ENCODE measurements at places on chromosomes 13 and 19. TPM values are rescaled to one million over a fixed set of nuclear protein-coding genes. Genes with fewer than 3 reads are reported as not detected.

DNA sequence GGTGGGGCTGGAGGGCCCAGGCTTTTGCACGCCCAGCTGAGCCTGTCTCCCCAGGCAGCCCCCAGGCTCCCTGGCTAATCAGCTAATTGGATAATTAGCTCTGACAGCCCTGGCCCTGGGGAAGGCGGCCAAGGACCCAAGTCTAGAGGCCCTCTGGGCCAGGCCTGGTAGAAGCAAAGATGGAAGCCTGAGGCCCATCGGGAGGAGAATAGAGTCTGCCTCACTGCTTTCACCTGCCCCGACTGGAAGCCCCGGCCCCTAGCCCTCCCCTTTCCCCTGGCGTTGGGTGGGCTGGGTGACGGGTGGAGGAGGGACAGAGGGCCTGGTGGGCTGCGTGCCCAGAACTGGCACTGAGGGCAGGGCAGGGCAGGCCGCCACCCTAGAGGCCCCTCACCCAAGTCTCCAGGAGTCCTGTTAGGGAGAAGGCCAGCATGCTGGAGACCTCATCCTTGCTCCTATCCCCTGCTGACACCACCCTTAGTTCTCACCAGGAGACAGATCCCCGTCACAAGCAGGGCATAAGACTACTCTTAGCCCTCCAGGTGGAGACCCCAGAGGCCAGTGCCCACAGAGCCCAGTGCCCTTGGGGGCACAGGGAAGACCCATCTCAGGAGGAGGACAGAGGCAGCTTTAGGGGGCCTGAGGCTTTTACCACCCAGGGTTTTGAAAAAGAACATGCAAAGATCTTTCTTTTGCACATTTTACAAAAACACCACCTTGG, 12.0 kb downstream of the LYL1 start:
- no peak for DNase-seq
- H3K4me3 ChIP-seq = no peak overlapping the region
- H3K27me3 ChIP-seq = no peaks in the 10 kb centered on the region
- peak overlapping the region; percentile 21 for H3K27ac ChIP-seq
- H3K4me1 ChIP-seq = peaks cover 56% of the 10 kb centered on the region
- no peaks in the 10 kb centered on the region for H3K36me3 ChIP-seq

DNA sequence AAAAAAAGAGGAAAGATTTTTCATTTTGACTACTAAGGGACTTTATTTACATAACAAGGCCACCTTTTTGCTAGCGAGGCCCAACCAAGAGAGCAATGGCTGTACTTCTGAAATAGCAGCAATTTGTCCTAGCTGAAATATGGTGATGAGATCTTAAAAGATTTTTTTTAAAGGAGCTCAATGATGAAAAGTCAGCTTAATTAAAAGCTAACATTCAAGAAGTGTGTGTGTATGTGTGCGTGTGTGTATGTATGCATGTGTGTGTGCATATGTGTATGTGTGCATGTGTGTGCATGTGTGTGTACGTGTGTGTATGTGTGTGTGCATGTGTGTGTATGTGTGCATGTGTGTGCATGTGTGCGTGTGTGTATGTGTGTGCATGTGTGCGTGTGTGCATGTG, 24.6 kb upstream of the TM9SF2 start:
- no peak for DNase-seq
- H3K4me1 ChIP-seq = no peaks in the 10 kb centered on the region
- no peaks in the 10 kb centered on the region for H3K27me3 ChIP-seq
- H3K36me3 ChIP-seq = no peaks in the 10 kb centered on the region

- H3K4me1 ChIP-seq = no peaks in the 10 kb centered on the region
- peak overlapping the region; percentile 12 for H3K27ac ChIP-seq
- no peaks in the 10 kb centered on the region for H3K36me3 ChIP-seq
- no peaks in the 10 kb centered on the region for H3K27me3 ChIP-seq
- peak overlapping the region; percentile 52 for H3K4me3 ChIP-seq
Observed at GRCh38 chr13:37868691-37869505, 674 bp downstream of the TRPC4 start.

- H3K27me3 ChIP-seq = no peaks in the 10 kb centered on the region
- H3K4me1 ChIP-seq = no peaks in the 10 kb centered on the region
- no peak overlapping the region for H3K4me3 ChIP-seq
- no peak overlapping the region for H3K27ac ChIP-seq
Observed at GRCh38 chr13:27053210-27053884, 118.3 kb downstream of the USP12 start.

GRCh38 chr13:89628567-89628966, 1718.9 kb upstream of the MIR17HG start:
- H3K4me1 ChIP-seq = no peaks in the 10 kb centered on the region
- H3K27ac ChIP-seq = no peak overlapping the region
- DNase-seq = no peak
- H3K36me3 ChIP-seq = no peaks in the 10 kb centered on the region

RPL21 gene
- total RNA-seq = 500 TPM

DNA sequence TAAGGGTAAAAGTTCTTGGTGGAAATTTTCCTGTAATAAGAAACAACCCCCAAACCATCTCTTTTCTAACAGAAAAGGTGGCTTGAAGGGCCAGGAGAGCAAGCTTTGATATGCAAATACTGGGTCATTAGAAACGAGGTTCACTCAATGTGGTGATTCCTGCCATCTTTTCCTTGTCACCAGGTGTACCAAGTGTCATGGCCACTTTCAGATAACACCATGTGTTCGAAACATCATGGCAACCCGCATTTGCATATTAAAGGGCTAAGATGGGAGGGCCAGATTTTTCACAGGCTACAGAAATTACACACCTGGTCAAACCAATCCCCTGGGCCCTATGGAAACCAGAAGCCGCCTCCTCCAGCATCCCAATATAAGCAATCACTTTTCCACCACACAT, 15.3 kb downstream of the LGALS16 start:
- no peaks in the 10 kb centered on the region for H3K4me1 ChIP-seq
- H3K27me3 ChIP-seq = no peaks in the 10 kb centered on the region
- no peak for DNase-seq
- H3K4me3 ChIP-seq = no peak overlapping the region

DNA sequence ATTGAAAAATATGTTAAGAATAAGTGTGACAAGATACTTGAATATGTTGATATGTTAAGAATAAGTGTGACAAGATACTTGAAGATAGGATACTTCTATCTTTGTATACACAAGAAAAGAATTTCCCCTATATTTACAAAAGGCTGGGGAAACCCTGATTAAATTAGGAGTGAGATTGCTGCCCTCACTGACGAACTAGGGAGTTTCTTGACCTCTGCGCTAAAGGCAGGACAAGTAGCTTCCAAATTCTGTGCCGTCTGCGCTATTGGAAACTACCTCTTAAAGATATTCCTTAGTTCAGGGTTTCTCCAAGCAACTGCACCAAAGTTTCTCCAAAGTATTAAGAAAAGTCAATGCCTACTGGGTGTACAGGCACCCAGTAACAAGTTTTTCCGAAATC, 730 bp downstream of the ZNF260 start:
- peaks cover 8% of the 10 kb centered on the region for H3K36me3 ChIP-seq
- H3K4me3 ChIP-seq = peak overlapping the region; percentile 70
- peak overlapping the region; percentile 92 for H3K27ac ChIP-seq
- peaks cover 8% of the 10 kb centered on the region for H3K4me1 ChIP-seq

DNA sequence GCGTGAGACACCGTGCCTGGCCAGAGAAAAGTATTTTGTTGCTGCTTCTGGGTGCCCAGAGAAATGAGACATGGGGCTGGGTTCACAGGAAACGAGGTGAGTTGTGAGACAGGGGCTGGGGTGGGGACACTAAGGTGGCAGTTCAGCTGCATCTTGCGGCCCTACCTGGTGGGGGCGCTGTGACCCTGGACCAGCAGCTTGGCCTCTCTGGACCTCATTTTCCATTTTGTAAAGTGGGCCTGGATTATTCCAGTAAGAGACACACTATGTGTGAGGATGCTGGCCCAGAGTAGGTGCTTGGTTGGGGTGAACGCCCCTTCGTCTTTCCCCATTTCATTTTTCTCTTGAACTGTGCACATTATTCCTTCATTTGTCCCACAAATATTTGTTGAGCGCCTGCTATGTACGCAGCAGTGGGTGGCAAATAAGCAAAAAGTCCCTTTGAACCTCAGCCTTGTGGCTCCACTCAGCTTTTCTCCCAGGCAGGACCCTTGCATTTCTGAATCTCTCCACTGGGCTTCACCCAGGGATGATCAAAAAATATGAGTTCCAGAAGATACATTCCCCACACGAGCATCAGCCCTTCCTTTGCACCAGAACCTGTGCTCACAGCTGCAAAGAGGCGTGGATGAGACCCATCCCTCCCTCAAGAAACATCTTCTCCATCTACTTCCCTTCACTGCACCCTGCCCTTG, 26.6 kb upstream of the OR10H1 start:
- no peaks in the 10 kb centered on the region for H3K4me1 ChIP-seq
- no peaks in the 10 kb centered on the region for H3K36me3 ChIP-seq
- H3K27me3 ChIP-seq = no peaks in the 10 kb centered on the region
- H3K4me3 ChIP-seq = no peak overlapping the region

DNA sequence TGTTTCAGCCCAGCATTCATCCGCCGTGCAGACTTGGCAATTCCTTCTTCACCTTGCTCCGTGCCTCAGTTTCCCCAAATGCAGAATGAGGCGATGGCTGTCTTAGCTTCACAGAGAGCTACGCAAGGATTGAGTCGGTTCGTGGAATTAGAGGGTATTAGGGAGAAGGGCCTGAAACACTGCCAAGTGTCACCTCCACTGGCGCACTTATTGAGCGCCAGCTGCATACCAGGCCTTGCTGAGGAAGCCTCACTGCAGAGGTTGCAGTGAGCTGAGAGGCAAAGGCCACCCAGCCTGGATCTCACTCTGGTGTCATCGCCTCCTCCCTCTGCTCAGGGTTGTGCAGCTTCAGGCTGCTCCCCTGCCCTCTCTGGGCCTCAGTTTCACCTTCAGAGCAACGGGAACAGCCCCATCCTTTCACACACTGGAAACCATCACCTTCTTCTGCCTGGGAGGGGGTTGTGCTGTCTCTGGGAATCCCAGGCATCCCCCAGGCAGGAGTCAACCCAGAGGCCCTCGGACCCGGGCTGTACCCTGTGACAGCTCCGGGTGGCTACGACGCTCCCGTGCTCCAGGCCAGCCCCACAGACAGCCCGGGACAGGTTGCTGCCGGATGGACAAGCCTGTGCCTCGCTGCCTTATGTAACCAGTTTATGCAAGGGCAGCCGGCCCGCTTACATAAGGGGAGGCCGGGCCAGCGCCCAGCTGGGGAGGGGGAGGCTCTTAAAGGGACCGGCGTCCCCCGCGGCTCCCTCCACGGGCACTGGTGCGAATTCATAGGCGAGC, 31.9 kb downstream of the NFIC start:
- peak overlapping the region; percentile 95 for H3K27ac ChIP-seq
- no peaks in the 10 kb centered on the region for H3K36me3 ChIP-seq
- H3K4me1 ChIP-seq = peaks cover 35% of the 10 kb centered on the region
- peak; percentile 78 for DNase-seq
- H3K4me3 ChIP-seq = peak overlapping the region; percentile 50

LGALS14 gene
- total RNA-seq = not detected

- H3K4me1 ChIP-seq = peaks cover 6% of the 10 kb centered on the region
- H3K4me3 ChIP-seq = no peak overlapping the region
- no peaks in the 10 kb centered on the region for H3K27me3 ChIP-seq
- no peak overlapping the region for H3K27ac ChIP-seq
- H3K36me3 ChIP-seq = peaks cover 13% of the 10 kb centered on the region
Observed at GRCh38 chr13:99315186-99315585, 8.0 kb upstream of the GPR183 start.

- H3K4me3 ChIP-seq = no peak overlapping the region
- H3K36me3 ChIP-seq = no peaks in the 10 kb centered on the region
- no peaks in the 10 kb centered on the region for H3K27me3 ChIP-seq
- no peak overlapping the region for H3K27ac ChIP-seq
- no peaks in the 10 kb centered on the region for H3K4me1 ChIP-seq
Observed at GRCh38 chr13:34320084-34320483, 502.1 kb downstream of the RFC3 start.

DNA sequence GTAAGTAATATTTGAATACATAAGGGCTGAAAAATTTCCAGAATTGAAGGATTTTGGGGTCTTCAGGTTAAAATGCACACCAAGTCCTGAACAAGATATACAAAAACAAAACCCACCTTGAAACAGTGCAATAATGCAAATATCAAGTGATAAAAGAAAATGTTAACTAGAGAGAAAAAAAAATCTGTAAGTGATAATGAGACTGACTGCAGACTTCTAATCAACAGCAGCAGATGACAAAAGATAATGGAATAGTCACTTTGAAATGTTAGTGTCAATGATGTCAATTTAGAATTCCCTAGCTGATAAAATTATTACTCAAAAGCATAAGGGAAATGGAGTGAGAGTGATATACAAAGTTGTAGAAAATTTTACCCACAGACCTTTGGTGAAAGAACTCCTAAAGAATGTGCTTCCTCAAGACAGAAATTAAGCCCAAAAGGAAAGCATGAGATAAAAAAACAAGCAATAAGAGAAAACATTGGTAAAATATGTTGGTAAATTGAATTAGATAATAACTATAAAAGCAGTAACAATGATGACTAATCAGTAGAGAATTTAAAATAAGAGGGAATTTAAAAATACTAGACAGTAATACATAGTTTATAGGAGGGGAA, 12.4 kb upstream of the DGKH start:
- no peak overlapping the region for H3K4me3 ChIP-seq
- H3K27ac ChIP-seq = no peak overlapping the region
- no peak for DNase-seq
- H3K36me3 ChIP-seq = no peaks in the 10 kb centered on the region
- no peaks in the 10 kb centered on the region for H3K27me3 ChIP-seq

Measured in tibial nerve (tissue), 4 donors.